ENCODE measurements at places on chromosomes 13 and 19.

DNA sequence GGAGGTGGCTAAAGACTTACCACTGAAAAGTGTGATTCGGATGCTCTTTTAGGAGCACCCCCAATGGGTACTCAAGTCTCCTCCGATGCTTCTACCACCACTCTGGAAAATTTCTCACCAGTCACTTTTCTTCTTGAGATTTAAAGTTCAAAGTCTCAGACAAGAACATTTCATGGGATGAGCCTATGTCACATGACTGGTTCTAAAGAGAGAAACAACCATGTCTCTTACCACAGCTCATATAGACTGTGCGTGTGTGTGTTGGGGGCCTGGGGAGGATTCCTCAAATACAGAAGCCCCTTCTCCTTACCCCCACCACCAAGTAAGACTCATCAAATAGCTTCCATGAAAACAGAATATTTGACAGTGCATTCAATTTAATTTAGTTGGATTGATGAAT lies 181.7 kb upstream of the MIR17HG start:
- no peak for DNase-seq

DNA sequence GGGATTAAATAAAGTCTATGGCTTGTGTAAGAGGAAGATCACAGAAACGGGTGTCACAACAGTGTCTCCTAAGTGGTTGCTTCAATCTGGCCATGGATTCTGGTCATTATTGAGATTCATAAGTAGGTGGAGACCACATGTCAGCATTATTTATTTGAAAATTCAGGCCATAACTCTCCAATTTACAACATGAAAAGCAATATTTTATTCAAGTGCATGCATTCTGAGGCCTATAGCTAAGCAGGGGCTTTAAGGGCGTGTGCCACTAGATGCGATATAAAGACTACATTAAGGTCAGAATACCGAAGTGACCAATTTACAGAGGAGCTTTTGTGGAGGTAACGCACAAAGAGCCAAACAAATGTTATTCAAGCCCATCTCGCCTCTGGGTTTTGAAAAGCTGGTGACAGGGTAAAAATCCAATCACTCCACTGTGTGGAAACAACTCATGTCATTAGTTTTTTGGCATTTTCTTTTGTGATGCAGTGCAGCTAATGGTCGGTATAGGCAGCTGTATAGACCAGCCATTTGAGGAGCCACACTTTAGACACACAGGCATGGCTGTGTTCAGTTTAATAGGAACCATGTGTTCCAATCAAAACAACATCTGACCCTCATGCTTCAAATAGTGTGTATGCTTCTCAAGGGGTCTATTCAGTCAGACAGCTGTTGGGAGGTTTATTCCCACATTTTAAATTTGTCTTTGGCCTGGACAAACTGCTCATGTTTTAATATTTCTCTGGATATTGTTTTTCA lies 123.7 kb downstream of the KL start:
- DNase-seq: no peak

- no peak for DNase-seq
Measured at GRCh38 chr13:35839806-35840205, 291.4 kb downstream of the DCLK1 start.

GRCh38 chr13:40102854-40103253 lies 447.4 kb downstream of the COG6 start:
- DNase-seq: peak; percentile 58

- no peak for DNase-seq
Measured at GRCh38 chr13:33441015-33441414, 155.5 kb upstream of the STARD13 start.

DNA sequence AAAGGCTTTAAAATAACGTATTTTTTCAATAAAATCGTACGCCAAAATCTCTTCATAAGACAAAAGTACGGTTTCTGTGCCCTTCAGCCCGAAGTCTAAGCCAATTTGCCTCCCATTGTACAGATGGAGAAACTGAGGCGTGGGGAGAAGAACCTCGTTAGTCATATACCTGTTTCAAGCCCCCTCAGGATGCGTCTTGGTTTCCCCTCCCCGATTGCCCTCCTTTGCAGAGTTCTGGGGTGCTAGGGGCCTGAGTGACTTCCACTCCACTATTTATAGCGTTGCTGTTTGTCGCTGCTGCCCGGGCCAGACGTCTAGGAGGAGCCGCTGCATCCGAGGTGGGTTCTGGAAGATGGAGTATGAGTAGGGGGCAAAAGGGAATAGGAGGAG lies 2.3 kb upstream of the LTBP4 start:
- no peak for DNase-seq

DNA sequence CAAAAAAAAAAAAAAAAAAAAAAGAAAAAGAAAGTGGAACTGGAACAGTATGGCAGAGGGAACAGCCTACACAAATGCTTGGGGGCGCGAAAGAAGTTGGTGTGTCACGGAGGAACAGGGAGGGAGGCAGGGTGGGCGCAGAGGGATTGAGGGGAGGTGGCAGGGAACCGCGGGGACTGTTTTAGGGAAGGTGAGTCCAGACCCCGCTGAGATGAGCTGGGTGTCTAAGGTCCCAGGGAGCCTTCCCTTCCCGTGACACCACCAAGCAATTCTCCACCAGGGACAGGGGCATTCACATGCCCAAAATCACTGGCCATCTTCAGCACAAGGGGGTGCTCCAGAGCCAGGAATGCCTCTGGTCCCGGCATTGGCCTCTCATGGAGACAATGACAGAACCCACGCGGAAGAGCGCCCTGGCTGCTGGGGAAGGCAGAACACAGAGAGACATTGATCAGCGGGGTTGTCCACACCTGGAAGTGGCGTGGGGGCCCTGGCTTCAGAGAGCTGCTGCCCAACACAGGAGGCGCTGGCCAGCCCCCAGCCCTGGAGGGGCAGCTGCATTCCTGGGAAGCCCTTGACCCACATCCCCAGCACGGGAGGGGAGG lies 6.9 kb downstream of the PEAK3 start:
- no peak for DNase-seq

- no peak for DNase-seq
Measured at GRCh38 chr13:53250977-53251376, 222.4 kb downstream of the OLFM4 start.

GRCh38 chr13:20505405-20506366 lies 20.0 kb downstream of the CRYL1 start:
- no peak for DNase-seq

DNA sequence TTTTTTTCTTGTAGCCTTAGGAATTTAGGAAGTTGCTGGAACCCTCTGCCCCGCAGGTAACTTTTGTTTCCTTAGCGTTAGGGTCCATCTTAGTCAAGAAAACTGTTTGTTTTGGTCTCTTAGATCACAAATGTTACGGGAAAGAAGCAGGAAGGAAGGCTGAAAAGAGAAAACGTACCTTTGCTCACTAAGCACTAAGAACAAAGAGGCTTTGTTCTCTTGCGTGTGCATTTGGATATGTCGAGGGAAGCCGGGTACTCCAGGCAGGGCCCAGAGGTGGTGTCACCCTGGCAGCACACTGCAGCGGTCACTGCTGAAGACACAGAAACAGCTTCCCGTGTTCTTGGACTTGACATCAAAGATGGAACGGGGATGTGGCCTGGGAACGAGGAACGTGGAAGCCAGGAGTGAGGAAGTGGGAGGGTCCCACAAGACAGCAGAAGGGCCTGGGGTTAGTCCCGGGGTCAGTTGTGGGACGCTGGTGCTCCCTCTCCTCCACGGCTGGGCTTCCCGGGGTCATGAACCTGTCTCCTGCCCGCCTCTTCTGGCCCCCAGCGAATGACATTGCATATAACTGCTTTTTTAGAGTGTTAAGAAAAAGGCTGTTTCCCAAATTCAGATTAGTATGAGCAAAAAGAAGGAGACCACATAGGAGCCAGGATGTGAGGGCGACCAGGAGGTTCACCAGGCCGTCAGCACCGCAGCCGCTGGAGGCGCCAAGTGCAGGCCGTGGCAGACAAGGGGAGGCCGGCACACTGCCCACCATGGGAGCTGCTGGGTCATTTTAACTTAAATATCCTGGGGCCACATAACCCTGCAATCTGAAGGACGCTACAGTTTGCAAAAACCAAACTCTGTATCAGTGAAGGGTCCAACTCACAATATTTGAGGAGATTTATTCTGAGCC lies 31.6 kb downstream of the ATP11A start:
- DNase-seq: no peak

GRCh38 chr13:94198681-94199080 lies 280.8 kb downstream of the DCT start:
- DNase-seq: no peak

GRCh38 chr19:33777753-33778088 lies 18.9 kb upstream of the KCTD15 start:
- DNase-seq: no peak

GRCh38 chr13:35600137-35600536 lies 123.6 kb upstream of the MAB21L1 start:
- no peak for DNase-seq

DNA sequence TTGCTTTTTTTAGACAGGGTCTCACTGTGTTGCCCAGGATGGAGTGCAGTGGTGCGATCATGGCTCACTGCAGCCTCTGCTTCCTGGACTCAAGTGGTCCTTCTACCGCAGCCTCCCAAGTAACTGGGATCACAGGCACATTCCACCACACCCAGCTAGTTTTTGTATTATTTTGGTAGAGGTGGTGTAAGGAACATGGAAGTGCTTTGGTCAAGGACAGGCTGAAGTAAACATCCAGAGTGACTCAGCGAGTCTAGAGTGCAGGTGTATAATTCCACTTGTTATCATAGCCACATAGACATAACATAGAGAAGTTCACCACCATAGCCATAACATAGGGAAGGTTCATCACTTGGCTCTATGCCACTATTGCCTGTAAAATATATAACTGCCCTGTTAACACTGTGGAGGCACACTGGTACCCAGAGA lies 98.6 kb downstream of the RBM26 start:
- no peak for DNase-seq

DNA sequence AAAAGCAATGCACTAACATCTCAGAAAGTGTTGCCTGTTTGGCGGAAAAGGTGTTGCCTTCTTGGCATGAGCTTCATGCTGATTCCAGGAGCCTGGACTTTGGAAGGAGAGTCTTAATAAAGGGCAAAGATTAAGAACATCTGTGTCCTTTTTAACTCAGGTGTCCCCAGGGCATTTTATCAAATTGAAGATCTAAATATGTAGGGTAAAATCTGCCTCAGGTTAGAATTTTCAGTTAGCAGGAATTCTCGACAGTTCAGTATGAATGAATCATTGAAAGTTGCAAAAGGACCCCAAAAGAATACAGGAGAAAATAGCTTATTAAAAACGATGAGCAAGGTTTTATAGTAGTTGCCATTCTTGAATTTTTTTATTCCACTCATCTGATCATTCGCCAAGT lies 325.2 kb downstream of the SUCLA2 start:
- no peak for DNase-seq

- DNase-seq: no peak
Measured at GRCh38 chr13:38684714-38685113, 2.2 kb upstream of the FREM2 start.

DNA sequence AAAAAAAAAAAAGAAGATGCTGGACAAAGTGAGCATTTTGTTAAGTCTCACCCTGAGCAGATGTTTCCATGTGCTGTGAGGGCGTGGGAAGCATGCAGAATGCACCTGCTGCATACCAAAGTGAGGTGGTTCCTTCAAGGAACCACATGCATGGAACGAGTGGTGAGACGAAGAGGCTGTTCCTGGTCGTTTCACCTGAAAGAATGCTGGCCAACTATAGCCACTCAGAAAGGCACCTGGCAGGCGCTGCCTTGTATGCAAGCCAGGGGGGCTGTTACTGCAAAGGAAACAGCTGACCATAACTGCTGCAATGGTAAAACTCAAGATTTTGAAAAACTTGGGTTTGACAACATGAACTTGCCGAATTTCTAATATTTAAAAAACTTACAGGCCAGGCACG lies 14.7 kb downstream of the MIER2 start:
- no peak for DNase-seq

GRCh38 chr19:55431183-55431582 lies 11.9 kb downstream of the SHISA7 start:
- no peak for DNase-seq

- DNase-seq: no peak
Measured at GRCh38 chr13:27679896-27680295, 58.2 kb downstream of the POLR1D start.

GRCh38 chr13:105048677-105049076 lies 1486.8 kb downstream of the EFNB2 start:
- DNase-seq: no peak

DNA sequence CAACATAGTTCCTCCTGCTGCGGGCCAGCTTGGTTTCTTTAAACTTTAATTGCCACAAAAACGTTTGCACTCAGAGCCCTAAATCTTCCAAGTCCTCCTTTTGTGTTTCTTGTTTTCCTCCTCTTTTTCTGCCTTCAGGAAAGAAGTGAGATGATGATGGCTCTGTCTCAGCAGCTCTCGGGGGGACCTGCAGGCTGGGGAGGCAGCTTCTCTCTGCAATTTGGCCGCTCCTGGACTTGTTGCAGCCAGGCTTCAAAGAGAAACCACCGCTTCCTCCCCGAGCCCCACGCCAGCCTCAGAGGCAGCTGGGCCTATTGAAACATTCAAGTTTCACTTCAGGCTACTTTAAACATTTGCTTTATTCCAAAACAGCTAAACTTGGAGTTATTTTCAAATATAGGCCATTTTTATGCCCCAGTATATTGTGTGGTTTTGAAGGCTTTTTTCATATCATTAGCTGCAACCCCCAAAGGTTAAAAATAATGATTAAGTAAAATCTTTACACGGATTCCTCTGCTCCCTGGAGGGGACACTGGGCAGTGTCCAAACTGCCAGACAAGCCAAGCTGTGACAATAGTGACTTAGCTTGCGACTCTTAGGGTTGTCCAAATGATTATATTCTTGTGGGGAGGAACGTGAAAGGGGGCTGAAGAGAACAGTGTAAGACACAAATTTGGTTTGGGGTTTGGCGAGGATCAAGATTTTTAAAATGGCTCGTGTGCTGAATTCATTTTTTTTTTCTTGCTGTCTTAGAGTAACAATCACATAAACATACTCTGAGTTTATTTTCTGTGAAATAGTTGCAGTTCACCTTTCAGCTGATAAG lies 330.8 kb downstream of the DLEU7 start:
- peak; percentile 47 for DNase-seq

DNA sequence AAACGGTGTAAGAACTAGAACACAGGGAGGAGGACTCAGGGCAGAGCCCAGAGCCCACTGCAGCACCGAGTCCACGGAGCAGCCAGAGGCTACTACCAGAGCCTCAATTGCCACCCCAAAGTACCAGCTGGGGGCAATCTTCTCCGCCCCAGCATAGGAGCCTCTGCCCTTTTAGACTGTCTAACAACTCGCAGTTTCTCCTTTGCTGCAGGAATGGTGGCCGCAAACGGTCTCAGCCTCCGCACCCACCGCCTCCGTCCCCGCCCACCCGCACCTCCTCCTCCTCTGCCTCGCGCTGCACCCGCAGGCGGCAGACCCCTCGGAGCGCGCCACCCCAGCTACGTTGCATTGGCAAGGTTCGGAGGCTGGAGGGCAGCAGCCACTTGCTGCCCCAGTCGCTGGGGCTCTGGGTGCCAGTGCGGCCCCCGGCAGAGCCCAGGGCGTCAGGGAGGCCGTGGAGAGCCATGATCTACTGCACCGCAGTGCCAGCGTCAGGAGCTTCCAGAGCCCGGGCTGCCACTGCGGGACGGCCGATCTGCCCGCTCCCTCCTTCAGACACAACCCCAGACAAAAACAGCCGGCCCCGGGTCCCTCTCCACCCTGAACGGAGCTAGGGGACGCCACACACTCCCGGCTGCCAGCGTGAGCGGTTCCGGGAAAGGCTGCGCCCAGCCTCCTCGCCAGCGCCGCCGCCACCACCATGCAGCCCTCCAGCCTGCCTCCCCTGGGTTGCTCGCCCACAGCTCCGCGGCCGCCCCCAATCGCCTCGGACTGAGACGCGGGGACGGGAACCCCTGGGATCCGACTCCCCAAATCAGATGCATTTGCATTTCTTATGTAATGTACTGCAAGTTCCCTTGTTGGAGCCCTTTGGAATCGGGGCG lies 1.8 kb downstream of the FGF14 start:
- DNase-seq: no peak
